GOT3 (cell line): ENCODE measurements at places on chromosomes 4 and X.

- DNase-seq: no peak
These were observed 101.7 kb downstream of the GATB start for GRCh38 chr4:151658959-151659600.

GRCh38 chrX:48306175-48306574 is 50.3 kb downstream of the SSX3 start:
- DNase-seq: no peak

- DNase-seq: no peak
These were observed 10.9 kb downstream of the DLG3 start for GRCh38 chrX:70455366-70456202.

GRCh38 chrX:7112071-7112470 is 35.4 kb upstream of the STS start:
- no peak for DNase-seq

GRCh38 chrX:125544856-125545255 is 225.2 kb downstream of the TEX13C start:
- no peak for DNase-seq
